ENCODE measurements at places on chromosomes 7 and 10.

GRCh38 chr10:44627591-44628354, 242.9 kb upstream of the CXCL12 start:
- no peak for DNase-seq

DNA sequence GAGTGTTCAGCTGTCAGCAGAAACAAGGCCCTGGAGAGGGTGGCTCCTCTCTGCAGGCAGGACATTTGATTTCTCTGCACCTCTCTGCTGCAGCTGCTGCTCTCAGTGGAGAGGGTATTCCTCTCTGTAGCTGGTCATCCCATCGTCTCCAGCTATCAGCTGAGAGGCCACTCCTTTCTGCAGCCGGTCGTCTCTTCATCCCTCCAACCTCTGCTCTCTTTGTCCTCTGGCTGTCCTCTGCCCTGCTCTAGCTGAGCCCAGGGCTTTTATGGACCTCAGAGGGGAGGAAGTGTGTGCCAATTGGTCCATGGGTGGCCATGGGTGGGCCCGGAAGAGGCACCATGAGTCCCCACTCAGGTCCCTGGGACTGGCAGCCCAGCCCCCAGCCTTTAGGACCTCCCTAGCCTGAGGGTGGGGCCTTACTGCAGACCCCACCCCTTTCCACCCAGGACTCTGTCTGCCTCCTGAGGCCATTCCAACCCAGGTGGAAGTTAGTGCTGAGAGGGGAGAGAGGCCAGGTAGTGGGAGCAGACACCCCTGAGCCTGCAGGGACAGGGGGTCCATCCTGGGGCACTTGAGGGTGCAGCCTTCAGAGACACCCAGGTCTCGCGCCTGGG, 26.2 kb upstream of the CDCA7L start:
- no peak for DNase-seq

- no peak for DNase-seq
Measured at GRCh38 chr10:93061594-93062513, 1.3 kb downstream of the CYP26C1 start.

DNA sequence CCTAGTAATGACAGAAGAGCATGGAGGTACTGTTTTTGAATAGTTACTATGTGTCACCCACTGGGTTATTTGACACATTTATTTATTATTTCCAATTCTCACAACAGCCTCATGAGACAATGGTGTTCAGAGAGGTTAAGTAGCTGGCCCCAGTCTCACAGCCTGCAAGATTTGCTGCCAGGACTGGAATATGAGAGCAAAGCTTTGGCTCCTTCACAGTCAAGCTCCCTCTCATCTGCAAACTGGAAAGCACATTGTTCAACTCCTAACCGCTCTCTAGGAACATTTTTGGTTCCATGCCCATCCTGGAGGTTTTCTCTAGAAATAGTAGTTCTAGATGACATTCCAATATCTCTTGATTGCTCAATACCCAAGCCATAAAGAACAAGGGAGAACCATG, 75.5 kb upstream of the CXCL12 start:
- no peak for DNase-seq

- no peak for DNase-seq
Measured at GRCh38 chr7:26179826-26180497, 20.6 kb downstream of the HNRNPA2B1 start.

- no peak for DNase-seq
Measured at GRCh38 chr7:45072131-45073030, 16.4 kb downstream of the NACAD start.

DNA sequence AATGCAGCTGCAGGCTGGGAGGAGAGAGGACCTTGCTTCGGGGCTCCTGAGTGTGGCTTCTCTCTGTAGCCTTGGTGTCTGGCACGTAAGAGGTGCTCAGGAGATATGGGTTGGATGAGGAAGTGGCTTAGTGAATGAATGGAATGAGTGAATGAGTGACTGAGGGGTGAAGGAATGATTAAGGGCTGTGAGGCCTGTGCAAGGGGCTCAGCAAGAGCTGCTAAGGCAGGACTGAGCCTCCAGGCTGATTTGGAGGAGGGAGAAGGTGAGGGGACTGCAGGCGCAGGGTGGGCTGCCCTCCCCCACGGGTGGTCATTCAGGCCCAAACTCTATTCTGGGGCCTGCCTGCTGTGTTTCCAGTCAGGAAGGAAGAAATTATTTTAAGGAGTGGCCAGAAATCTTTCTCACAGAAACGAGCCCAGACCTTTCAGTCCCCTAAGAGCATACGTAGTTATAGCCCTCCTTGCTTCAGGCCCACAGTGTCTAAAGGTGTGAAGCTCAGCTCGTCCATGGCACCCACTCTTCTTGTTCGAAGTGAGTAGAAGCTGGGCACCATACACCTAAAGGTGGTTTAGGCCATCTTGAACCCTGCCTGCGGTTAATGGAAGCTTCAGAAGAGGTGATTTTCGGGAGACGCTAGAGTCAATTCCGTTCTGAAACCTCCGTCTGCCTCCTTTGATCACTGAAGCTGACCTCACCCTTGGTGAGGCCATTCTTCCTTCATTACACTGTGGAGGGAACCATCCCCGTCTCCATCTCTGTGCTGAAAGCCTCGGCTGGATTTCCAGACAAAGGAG, 49.5 kb upstream of the SAMD8 start:
- DNase-seq = no peak

- no peak for DNase-seq
Measured at GRCh38 chr10:50514995-50515394, 108.8 kb downstream of the SGMS1 start.

DNA sequence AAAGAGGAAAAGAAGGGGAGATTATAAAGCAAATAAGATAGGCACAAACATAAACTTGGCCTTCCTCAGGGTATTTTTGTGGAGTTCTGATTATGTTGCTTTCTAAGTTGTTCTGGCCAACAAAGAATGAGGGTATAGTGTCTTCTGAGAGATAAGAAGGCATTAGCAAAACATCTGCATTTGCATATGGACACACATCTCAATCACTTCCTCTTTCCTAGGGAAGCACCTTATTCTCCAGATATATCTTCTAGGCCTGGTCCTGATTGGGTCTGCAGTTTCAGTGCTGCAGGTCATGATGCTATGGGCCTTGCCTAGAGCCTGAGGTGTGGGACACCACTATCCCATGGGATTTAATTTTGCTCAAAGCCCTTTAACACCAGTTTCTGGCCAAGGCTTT, 308.8 kb upstream of the PHYHIPL start:
- no peak for DNase-seq

DNA sequence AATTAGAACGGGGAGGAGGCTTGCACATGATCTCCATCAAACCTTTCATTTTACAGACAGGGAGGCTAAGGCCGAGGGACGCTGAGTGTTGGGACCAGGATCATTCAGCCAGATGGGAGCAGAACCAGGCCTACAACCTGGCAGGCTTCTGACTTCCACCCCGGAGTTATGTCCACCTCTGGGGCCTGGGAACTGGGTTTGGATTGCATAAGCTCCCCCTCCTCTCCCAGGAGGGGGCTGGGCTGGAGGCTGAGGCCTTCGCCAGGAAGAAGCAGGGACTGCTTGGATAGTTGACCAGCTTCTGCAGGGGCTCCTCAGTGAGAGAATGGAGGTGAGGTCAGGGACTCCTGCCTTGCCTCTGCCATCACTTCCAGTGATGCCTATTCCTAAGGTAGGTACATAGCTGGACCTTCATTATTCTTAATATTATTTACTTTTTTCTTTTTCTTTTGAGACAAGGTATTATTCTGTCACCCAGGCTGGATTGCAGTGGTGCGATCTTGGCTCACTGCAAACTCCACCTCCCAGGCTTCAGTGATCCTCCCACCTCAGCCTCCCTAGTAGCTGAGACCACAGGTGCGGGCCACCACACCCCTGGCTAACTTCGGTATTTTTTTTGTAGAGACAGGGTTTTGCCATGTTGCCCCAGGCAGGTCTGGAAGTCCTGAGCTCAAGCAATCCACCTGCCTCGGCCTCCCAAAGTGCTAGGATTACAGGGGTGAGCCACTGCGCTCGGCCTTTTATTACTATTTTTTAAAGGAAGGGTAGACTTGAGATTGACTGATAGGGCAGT, 1.3 kb downstream of the SNX10 start:
- DNase-seq = no peak

DNA sequence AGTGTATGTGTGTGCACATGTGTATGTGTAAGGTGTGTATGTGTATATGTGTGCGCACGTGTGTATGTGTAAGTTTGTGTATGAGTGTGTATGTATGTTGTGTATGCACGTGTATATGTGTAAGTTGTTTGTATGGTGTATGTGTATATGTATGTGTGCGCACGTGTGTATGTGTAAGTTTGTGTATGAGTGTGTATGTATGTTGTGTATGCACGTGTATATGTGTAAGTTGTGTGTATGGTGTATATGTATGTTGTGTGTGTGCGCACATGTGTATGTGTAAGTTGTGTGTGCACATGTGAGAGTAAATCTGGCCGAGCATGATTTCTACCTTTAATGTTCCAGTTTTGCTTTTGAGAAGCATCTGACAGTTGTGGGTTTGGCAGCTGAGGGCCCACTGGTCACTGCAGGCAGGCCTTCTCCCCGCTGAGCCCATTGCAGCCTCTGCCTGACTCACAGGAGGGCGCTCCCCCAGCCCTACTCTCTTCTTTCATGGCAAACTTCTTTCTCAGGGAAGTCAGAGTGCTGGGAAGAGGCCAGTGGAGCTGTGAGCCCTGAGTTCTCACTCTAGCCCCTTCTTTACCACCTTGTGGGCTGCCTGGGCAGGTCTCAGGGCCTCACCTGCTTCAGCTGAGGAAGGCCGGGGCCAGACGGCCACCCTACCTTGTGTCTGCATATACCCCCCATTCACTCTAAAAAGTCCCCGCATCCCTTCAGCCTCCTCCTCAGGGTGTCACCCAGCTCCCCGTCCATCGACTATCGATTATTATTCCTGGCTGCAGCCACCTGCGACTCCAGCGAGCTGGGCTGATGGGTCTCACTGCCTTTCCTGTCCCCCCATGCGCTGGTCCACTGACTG, 11.2 kb downstream of the WDR86 start:
- DNase-seq = no peak

GRCh38 chr7:14807507-14807906, 95.0 kb downstream of the DGKB start:
- no peak for DNase-seq

DNA sequence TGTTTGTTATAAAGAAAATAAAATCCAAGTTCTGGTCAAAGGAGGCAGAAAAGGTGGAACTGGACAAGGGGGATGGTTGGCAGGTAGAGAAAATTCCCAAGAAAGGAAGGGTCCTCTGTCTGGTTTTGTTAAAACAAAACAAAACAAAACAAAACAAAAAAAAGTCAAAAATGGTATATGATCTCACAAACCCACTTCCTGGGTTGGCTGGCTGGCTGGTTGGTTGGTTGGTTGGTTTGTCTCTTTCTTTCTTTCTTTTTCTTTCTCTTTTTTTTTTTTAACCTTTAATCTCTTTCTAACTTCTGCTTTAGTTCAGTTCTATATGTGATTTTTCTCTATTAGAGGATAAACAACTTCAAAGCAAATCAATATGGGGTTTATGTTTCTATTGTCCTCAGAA, 41.1 kb upstream of the CPN1 start:
- no peak for DNase-seq

GRCh38 chr7:15834446-15834845, 148.0 kb upstream of the MEOX2 start:
- DNase-seq = no peak

DNA sequence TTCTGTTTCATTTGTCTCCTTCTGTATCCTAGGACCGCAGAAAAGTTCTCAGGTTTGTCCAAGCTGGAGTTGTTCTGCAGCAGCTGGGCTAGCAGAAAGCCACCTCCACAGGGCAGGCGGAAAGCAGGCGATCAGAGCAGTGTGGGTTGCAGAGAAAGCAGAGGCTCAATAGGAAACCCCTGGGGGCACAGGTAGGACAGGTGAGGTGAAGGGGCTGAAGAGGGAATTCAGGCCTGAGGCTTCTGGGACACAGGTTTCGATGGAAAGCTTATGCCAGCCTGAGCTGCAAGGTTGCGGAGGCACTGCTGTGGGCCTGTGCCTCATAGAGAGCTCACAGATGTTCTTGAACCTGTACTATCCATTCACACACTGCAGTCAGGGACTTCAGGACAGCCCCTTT, 194.9 kb upstream of the TPK1 start:
- DNase-seq = no peak

GRCh38 chr10:13648425-13648824, 61.7 kb downstream of the PRPF18 start:
- no peak for DNase-seq

DNA sequence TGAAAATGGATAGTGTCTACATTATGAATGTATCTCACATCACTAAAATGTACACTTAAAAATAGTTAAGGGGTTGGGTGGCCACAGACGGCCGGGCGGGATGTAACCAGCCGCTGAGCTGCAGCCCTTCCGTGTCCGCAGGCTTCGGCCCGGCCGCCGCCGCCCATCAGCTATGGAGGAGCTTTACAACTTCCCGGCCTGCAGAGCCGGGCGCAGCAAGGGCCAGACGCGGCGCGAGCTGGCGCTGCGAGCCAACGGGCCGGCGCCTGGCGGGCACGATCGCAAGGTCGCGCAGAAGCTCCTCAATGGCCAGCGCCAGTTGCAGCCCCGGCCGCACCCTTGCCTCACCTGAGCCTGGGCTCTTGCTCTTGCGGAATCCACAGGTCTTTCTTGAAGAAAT, 69.1 kb downstream of the KMT2C start:
- no peak for DNase-seq

GRCh38 chr10:102599565-102600327, 44.5 kb upstream of the TRIM8 start:
- no peak for DNase-seq

DNA sequence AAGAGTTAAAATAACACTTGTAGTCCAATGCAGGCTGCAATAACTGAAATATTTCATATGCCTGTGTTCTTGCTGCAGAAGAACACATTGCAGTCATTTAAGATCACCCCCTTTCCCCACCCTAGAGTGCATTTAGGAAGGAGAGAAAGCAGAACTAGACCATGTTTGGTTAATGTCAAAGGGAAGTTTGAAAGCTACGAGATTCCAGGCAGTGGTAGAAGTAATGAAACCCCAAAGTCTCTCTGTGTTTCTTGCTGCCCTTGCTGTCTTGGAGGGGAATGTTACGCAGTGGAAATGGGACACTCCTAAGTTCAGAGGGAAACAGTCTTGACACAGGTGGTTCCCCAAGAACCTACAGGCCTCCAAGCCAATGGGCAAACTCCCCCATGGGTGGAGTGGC, 242.9 kb downstream of the PTEN start:
- DNase-seq = no peak

DNA sequence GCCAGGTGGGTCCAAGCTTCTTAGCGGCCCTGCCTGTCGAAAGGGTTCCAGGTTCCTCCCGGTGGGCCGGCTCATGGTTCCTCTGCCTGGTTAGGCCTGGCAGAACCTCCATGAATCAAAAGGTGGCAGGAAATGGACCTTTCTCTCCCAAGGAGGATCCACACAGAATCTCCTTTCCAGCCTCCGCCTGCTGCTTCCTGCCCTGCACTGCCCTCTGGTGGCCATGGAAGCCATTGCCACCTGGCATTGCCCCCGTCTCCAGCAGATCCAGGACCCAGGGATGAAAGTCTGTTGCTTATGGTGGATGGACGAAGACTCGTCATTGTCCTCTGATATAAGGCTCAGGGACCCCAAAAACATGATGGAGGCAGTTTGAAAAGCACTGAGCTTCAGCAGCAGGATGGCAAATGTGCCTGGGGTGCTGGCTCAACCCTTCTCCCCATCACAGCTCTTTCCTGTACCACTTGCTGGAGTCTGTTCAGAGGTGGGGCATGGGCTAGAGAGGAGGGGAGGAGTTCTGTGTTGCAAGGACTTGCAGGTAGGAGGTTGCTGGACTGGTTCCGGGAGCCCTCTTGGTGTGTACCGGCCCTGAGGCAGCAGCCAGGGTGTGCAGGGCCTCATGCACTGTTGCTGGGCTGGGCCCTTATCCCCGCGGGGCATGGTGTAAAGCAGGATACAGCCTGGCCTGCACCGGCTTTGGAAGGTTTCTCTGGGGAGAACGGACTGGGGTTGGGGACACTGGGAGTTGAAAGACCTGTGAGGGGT, 11.3 kb upstream of the INMT start:
- DNase-seq = peak; percentile 76

- DNase-seq = no peak
Measured at GRCh38 chr7:116910383-116910782, 42.9 kb upstream of the ST7 start.
